ENCODE measurements at places on chromosomes 3 and 15.

GRCh38 chr3:45491344-45491743 is 103.0 kb downstream of the LARS2 start:
- DNase-seq = no peak

GRCh38 chr3:8766148-8766547 is 3.3 kb downstream of the OXTR start:
- DNase-seq = no peak

DNA sequence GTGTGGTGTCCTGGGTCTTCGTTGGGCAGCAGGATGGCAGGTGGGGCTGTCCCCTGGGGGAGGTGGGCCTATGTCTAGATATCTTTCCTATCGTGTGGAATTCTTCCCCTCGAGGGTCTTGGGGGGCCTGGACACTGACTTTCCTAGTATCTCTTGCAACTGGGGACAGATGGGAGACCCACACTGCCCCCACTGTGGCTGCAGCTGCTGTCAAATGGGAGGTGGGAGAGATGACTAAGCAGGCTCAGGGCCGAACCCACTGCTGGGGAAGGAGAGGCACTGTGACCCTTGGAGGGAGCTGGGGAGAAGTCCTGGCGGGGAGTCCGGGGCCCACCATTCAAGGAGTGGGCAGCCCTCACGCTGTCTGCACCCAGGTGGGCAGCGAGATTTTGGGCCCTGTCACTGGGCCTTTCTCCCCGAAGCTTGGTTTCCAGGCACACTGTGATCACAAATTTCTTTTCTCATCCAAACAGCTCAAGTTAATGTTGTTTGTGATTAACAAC is 2.9 kb upstream of the FBLN2 start:
- no peak for DNase-seq

GRCh38 chr3:38835939-38836338 is 19.9 kb upstream of the SCN10A start:
- DNase-seq = no peak

DNA sequence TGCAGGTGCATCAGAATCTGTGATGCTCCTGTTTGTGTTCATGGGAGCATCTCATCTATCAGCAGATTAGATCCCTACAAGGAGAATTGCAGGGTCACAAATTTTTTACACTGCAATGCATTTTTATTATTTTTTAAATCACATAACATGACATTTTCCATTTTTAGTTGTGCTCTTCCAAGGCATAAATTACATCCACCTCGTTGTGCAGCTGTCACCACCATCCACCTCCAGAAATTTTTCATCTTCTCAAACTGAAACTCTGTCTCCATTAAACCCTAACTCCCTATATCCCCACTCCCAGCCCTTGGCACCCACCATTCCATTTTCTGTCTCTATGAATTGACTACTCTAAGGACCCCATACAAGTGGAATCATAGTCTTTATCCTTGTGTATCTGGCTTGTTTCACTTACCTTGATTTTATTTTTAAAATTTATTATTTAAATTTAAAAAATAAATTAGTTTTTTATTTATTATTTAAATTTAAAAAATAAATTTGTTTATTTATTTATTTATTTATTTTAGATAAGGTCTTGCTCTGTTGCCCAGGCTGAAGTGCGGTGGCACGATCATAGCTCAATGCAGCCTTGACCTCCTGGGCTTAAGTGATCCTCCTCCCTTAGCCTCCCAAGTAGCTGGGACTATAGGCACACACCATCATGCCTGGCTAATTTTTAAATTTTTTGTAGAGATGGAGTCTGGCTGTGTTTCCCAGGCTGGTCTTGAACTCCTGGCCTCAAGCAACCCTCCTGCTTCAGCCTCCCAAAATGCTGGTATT is 47.7 kb downstream of the FBLN2 start:
- DNase-seq = no peak

GRCh38 chr15:35209838-35210237 is 124.7 kb upstream of the NANOGP8 start:
- DNase-seq = no peak

DNA sequence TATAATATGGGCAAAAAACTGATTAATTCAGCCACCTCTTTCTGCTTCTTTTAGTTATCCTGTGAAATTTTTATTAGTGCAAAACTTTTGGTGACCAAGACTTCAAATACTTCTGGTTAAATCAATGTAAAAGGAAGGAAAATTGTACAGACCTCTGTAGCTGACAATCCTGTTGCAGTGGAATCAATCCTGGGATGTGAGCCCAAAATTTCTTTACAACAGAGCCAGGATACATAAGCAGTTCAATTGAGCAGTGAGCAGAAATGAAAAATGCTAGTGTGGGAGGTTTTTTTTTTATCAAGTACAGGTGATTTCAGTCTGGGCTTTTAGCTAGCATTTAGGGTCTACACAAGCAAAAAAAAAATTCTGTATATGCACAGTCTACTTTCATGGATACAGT is 398.0 kb downstream of the OTOL1 start:
- DNase-seq = no peak

DNA sequence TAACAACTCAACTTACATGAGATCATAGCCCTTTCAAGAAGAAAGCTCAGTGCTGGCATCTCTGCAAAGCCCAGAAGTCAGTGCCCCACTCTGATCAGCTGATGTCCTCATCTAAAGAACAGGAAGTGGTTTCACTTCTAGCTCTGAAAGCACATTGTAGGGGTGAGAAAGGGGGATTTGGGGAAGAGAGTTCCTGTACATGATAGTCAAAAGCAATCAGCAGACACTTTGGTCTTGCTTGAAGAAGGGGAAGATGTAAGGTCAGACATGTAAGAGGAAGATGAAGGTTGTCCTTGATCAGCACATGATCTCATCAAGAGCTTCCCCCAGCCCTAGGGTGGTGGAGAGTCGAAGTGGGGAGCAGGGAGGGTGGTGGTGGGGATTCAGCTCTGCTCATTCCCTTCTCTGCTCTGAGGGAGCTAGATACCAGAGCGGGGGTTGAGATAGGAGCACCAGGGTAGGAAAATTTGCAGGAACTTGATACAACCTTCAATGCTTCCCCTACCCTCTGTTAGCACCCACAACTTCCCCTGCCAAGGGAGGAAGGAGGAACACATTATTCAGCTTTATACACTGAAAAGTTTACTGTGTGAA is 76.4 kb upstream of the ETV5 start:
- no peak for DNase-seq

All from mesenteric fat pad (tissue), 1 donor.